Activated T-cell treated with anti-CD3 and anti-CD28 coated beads, Interleukin-2, amount 50 U/mL, for 72 hours (primary cell): ENCODE measurements at places on chromosomes 6 and 20. TPM values are rescaled to one million over a fixed set of nuclear protein-coding genes. Genes with fewer than 3 reads are reported as not detected.

GRCh38 chr20:22848364-22848763 is 186.7 kb upstream of the SSTR4 start:
- DNase-seq, result no peak

- DNase-seq, result no peak
Measured at GRCh38 chr6:84119277-84119676, 85.7 kb downstream of the MRAP2 start.

DNA sequence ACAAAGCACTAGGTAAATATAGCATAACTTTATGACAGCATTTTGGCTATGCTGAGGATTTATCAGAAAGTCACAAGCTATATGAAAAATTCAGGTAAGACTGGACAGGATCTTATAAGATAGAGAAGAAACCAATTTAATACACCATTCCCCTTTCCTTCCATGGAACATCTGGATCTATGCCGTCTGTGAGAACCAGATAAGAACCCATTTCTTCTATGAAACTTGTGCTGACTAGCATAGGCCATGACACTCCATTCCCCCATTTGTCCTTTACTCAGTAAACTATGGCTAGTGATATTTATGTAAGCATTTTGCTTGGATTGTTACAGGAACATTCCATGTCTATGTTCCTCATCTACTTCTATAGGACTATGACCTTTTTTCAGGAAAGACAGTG is 437.7 kb downstream of the ADGRB3 start:
- no peak for DNase-seq

- DNase-seq, result no peak
Measured at GRCh38 chr20:4022386-4023286, 7.3 kb upstream of the RNF24 start.

Gene TRAPPC3L
- not detected for total RNA-seq

Gene MED23
- total RNA-seq, result 40.1 TPM
